Cardiac muscle cell (in vitro differentiated cells and primary cell): ENCODE measurements at places on chromosomes 3 and 15. TPM values are rescaled to one million over a fixed set of nuclear protein-coding genes. Genes with fewer than 3 reads are reported as not detected.

The RYR3 gene
- total RNA-seq, result 0.39 and 0.42 TPM in 2 replicates

GRCh38 chr3:197494366-197495058, 61.3 kb downstream of the BDH1 start:
- H3K27me3 ChIP-seq, result no peaks in the 10 kb centered on the region
- H3K36me3 ChIP-seq, result no peaks in the 10 kb centered on the region
- H3K4me3 ChIP-seq, result no peak overlapping the region

DNA sequence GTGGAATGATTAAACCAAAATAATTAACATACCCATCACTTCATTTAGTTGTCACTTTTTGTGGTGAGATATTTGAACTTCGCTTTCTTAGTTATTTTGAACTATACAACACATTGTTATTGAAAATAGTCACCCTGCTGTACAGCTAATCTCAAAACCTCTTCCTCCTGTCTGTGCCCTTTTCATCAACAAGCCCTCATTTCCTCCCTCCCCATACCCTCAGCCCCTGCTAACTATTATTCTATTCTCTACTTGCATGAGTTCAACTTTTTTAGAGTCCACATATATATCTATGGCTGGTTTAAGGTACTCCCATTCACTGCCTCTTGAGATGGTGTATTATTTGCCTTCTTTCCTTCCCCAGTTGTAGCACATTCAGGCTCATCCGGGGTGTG, 32.2 kb downstream of the COL8A1 start:
- DNase-seq, result no peak
- H3K36me3 ChIP-seq, result no peaks in the 10 kb centered on the region
- H3K4me1 ChIP-seq, result no peaks in the 10 kb centered on the region
- H3K27ac ChIP-seq, result no peak overlapping the region

The KBTBD8 gene
- total RNA-seq, result 9.9 and 13.8 TPM in 2 replicates

DNA sequence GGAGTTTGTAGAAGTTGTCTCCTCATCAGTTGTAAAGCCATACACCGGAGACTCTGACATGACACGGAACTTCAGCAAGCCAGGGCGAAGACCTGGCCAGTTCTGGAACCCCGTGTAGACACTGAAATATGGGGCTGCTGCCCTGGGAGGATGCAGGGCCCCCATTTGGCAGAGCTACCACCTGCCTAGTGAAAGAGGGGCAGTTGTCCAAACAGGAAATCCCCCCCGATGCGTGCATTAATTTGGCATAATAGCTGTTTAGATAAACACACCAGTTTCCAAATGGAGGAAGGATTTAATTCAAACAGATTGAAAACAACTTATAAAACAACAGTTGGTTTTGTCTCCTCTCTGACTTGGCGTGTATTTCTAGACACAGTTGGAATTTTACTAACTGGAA, 357.2 kb downstream of the GABRG3 start:
- no peaks in the 10 kb centered on the region for H3K27me3 ChIP-seq
- H3K4me1 ChIP-seq, result no peaks in the 10 kb centered on the region
- DNase-seq, result no peak
- no peak overlapping the region for H3K4me3 ChIP-seq

- peaks cover 12% of the 10 kb centered on the region for H3K36me3 ChIP-seq
- DNase-seq, result no peak
- H3K4me3 ChIP-seq, result no peak overlapping the region
- peaks cover 9% of the 10 kb centered on the region for H3K4me1 ChIP-seq
Measured at GRCh38 chr3:184296616-184297015, 2.4 kb upstream of the PSMD2 start.

- no peak overlapping the region for H3K27ac ChIP-seq
- DNase-seq, result no peak
- H3K36me3 ChIP-seq, result no peaks in the 10 kb centered on the region
- peak overlapping the region; percentile 79 for H3K4me3 ChIP-seq
- peaks cover 15% of the 10 kb centered on the region for H3K27me3 ChIP-seq
Measured at GRCh38 chr3:160757233-160758106, 1.4 kb downstream of the PPM1L start.

DNA sequence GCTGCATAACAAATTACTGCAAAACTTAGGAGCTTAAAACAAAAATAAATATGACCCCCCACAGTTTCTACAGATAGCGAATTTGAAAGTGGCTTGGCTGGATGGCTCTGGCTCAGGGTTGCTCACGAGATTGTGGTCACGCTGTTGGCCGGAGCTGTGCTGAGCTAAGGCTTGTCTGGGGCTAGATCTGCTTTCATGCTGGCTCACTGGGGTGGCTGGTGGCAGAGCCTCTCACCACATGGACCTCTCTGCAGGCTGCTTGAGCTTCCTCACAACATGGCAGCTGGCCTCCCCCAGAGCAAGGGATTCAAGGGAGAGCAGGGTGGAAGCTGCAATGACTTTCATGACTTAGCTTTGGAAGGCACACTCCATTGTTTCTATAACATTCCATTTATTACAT, 354.1 kb downstream of the SHQ1 start:
- peaks cover 7% of the 10 kb centered on the region for H3K4me1 ChIP-seq
- H3K27me3 ChIP-seq, result no peaks in the 10 kb centered on the region
- no peak overlapping the region for H3K4me3 ChIP-seq
- DNase-seq, result peak; percentile 40
- H3K36me3 ChIP-seq, result no peaks in the 10 kb centered on the region

DNA sequence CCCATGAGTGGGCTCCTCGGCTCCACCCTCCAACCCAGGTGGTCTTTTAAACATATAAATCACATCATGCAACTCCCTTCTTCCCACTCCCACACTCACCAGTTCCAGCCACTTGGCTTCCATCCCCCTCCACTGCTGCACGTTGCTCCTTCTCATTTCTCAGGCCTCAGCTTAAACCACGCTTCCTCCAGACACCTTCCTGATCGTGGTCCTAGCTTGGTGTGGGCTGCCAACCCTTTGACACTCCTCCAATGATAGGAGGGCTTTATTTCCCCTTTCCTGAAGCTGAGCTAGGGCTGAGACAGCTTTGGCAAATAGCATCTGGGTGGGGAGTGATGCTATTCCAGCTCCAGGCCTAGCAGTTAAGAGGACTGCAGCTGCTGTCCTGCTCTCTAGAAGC, 130.1 kb downstream of the SRGAP3 start:
- H3K4me1 ChIP-seq, result no peaks in the 10 kb centered on the region
- no peak overlapping the region for H3K4me3 ChIP-seq
- no peak for DNase-seq
- H3K27ac ChIP-seq, result no peak overlapping the region
- no peaks in the 10 kb centered on the region for H3K36me3 ChIP-seq
- peaks cover 3% of the 10 kb centered on the region for H3K27me3 ChIP-seq

DNA sequence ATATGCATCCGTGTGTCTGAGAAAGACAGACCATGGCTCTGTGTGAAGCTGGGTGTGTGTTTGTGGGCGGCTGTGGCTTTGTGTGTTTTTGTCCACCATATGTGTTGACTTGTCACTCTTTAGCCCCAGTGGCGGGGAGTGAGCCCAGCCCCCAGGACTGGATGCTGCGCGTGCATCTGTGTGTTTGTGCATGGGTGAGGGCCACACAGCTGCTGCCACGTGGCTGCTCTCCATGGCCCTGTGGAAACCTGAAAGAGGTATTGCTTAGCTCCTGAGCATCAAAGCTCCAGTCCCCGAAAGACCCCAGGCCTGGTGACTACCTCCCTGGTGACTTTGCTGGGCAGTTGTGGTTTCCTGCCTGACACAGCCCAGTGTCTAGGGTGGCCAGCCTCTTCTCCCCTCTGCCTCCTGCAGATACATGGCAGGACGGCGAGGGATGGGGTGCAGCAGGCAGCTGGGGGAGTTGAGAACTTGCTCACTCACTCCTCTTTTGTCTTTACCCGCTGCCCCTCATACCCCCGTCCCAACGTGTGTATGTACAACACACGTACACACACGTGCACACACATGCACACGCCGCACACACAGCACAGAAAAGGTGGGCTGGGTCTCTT, 6.5 kb downstream of the EPHB3 start:
- H3K4me3 ChIP-seq, result peak overlapping the region; percentile 58
- peaks cover 16% of the 10 kb centered on the region for H3K36me3 ChIP-seq
- H3K27ac ChIP-seq, result peak overlapping the region; percentile 83
- H3K4me1 ChIP-seq, result peaks cover 62% of the 10 kb centered on the region
- DNase-seq, result no peak

- no peak overlapping the region for H3K27ac ChIP-seq
- H3K36me3 ChIP-seq, result no peaks in the 10 kb centered on the region
- DNase-seq, result no peak
- H3K4me3 ChIP-seq, result no peak overlapping the region
- no peaks in the 10 kb centered on the region for H3K4me1 ChIP-seq
Measured at GRCh38 chr15:71469413-71469812, 340.9 kb upstream of the NR2E3 start.

- no peak within 1 kb of the TSS for H3K27ac ChIP-seq
- DNase-seq, result peak; percentile 58
- H3K4me1 ChIP-seq, result peaks cover 2% of the 10 kb centered on the region
- H3K36me3 ChIP-seq, result no peaks in the 10 kb centered on the region
- peak within 1 kb of the TSS; percentile 90 for H3K4me3 ChIP-seq
Measured at GRCh38 chr15:41558400-41559238, at the start of gene TYRO3. Gene TYRO3 (plus strand): TSS chr15:41559212. CDS start chr15:41559258, 46 bp downstream.

The ST3GAL6 gene
- total RNA-seq, result 36.0 and 41.1 TPM in 2 replicates

The A4GNT gene
- total RNA-seq, result not detected in 2 replicates

DNA sequence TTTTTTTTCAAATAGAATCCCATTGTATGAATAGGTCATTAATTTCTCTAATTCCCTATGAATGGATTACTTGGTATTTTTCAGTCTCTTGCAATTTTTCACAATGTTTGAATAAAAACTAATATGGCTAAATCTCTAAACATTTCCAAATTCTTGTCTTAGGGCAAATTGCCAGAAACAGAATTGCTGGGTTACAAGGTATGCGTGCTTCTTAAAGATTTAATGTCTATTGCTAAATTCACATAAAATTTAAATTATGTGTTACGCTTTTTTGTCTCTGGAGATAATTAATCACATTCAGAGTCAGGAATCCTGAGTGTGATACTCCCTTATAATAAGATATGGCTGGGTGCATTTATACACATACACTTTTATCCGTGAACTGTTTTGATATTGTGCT, 264.5 kb upstream of the TBL1XR1 start:
- no peak overlapping the region for H3K4me3 ChIP-seq
- no peaks in the 10 kb centered on the region for H3K36me3 ChIP-seq
- no peaks in the 10 kb centered on the region for H3K27me3 ChIP-seq
- DNase-seq, result no peak
- H3K4me1 ChIP-seq, result no peaks in the 10 kb centered on the region

DNA sequence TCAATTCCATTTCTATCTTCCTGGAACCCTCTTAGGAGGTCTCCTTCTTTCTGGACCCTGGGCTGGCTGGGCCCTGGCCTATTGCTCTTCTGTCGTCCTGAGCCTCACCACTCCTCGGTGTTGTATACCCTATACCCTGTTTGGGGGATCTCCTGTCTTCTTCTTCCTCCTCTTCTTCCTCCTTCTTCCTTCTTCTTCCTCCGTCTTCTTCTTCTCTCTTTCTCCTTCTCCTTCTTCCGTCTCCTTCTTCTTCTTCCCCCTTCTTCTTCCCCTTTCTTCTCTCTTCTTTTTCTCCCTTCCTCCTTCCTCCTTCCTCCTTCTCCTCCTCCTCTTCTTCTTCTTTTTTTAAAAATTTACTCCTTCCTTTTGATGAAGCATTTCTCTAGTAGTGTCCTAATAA, 30.4 kb upstream of the FXR1 start:
- no peak overlapping the region for H3K27ac ChIP-seq
- H3K36me3 ChIP-seq, result no peaks in the 10 kb centered on the region
- no peaks in the 10 kb centered on the region for H3K27me3 ChIP-seq
- H3K4me3 ChIP-seq, result no peak overlapping the region
- no peaks in the 10 kb centered on the region for H3K4me1 ChIP-seq

DNA sequence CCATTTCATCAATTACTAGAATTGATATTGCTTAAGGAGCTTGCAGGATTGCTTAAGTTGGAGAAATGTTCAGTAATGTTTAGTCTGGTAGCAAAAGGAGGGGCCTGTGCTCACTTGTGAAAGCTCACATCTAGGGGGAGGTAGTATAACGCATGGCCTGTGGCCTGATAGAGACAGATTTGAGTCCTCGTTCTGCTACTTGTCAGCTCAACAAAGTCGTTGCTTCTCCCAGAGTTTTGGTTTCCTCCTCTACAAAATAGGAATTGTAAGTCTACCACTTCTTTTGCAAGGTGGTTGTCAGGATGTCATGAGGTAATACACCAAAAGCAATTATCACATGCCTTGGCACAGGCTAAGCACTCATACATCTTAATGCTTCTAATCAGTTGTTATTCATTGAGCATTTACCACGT, 1.3 kb downstream of the ST3GAL6 start:
- H3K27ac ChIP-seq, result peak overlapping the region; percentile 77
- peak; percentile 52 for DNase-seq
- H3K27me3 ChIP-seq, result no peaks in the 10 kb centered on the region
- H3K4me3 ChIP-seq, result no peak overlapping the region
- H3K4me1 ChIP-seq, result peaks cover 86% of the 10 kb centered on the region

The TGM5 gene
- total RNA-seq, result not detected in 2 replicates

- no peaks in the 10 kb centered on the region for H3K27me3 ChIP-seq
- DNase-seq, result no peak
- no peak overlapping the region for H3K4me3 ChIP-seq
- H3K27ac ChIP-seq, result no peak overlapping the region
- no peaks in the 10 kb centered on the region for H3K4me1 ChIP-seq
- H3K36me3 ChIP-seq, result no peaks in the 10 kb centered on the region
Measured at GRCh38 chr3:149388001-149388440, 10.6 kb upstream of the TM4SF1 start.

The STARD9 gene
- total RNA-seq, result 2.3 and 5.5 TPM in 2 replicates

The MUC20 gene
- 5.5 and 8.7 TPM in 2 replicates for total RNA-seq

GRCh38 chr3:154933581-154933980, 146.5 kb upstream of the MME start:
- H3K36me3 ChIP-seq, result no peaks in the 10 kb centered on the region
- H3K27ac ChIP-seq, result no peak overlapping the region
- H3K4me3 ChIP-seq, result no peak overlapping the region
- no peaks in the 10 kb centered on the region for H3K4me1 ChIP-seq
- DNase-seq, result no peak

- H3K27ac ChIP-seq, result no peak overlapping the region
- peaks cover 28% of the 10 kb centered on the region for H3K4me1 ChIP-seq
- peak; percentile 21 for DNase-seq
- H3K4me3 ChIP-seq, result no peak overlapping the region
- H3K36me3 ChIP-seq, result no peaks in the 10 kb centered on the region
Measured at GRCh38 chr3:32325927-32326326, 65.7 kb upstream of the CMTM7 start.

DNA sequence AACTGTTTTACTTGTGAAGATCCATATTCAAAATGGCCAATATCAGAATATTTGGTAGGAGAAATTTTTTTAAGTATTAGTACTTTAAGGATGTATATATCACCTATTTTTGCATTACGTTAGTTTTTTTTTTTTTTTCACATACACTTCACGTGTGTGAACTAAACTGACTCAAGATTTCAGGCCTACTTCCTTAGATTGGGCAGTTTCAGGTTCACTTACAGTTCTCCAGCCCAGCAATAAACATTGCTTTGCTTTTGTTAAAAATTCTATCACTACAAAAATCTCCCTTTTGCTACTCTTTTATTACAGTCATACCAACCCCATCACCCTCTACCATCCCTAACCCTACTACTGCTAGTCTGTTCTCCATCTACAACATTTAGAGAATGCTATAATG, 183.6 kb downstream of the KCNH8 start:
- no peaks in the 10 kb centered on the region for H3K27me3 ChIP-seq
- H3K4me1 ChIP-seq, result no peaks in the 10 kb centered on the region
- DNase-seq, result no peak
- no peak overlapping the region for H3K27ac ChIP-seq
- no peaks in the 10 kb centered on the region for H3K36me3 ChIP-seq

GRCh38 chr3:38004415-38005075, 14.0 kb downstream of the VILL start:
- DNase-seq, result peak; percentile 77
- H3K4me3 ChIP-seq, result no peak overlapping the region
- no peaks in the 10 kb centered on the region for H3K4me1 ChIP-seq

The CATSPER2 gene
- total RNA-seq, result 2.5 and 3.8 TPM in 2 replicates
